ENCODE measurements at places on chromosomes 1 and 21. TPM values are rescaled to one million over a fixed set of nuclear protein-coding genes. Genes with fewer than 3 reads are reported as not detected.

DNA sequence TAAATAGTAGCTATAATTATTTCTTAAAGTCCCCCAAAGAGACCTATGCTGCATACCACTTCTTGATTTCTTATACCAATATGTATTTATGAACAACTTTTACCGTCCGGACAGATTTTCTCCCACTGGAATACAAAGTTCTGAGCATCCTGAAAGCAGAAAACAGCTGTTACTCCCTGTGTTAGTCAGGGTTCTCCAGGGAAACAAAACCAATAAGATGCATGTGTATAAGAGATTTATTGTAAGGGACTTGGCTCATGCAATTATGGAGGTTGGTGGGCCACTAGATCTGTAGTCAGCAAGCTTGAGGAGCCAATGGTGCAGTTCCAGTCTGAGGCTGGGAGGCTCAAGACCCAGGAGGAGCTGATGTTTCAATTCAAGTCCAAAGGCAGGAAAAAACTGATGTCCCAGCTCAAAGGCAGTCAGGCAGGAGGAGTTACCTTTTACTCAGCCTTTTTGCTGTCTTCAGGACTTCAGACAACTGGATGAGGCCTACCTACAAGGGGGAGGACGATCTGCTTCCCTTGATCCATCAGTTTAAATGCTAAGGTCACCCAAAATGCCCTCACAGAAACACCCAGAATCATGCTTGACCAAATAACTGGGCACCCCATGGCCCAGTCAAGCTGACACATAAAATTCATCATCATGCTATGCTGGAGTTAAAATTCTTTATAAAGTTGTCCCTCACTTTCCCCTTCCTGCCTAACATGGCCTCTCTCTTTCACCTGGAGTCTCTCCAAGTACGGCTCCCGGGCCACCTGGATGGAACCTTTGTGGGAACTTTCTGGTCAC, 24.3 kb upstream of the ATF3 start:
- no peak for DNase-seq

Gene CYP4A11
- not detected for total RNA-seq

DNA sequence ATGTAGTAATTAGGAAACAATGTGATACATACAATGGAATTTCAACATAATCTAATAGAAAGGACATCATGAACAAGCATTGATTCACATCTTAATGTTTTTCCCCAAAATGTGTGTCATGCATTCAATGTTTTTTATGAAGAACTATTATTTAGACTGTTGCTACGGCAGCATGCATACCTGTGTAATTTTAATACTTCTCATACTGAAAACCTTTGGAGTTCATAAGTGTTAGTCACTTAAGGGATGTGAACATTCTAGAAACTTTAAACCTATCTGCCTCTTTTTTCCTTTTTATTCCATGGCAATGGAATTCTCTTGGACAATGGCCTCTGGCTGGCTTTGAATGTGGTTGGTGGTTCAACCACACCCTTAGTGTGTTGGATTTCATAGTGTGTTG, 48.6 kb downstream of the TMPRSS15 start:
- DNase-seq = no peak

DNA sequence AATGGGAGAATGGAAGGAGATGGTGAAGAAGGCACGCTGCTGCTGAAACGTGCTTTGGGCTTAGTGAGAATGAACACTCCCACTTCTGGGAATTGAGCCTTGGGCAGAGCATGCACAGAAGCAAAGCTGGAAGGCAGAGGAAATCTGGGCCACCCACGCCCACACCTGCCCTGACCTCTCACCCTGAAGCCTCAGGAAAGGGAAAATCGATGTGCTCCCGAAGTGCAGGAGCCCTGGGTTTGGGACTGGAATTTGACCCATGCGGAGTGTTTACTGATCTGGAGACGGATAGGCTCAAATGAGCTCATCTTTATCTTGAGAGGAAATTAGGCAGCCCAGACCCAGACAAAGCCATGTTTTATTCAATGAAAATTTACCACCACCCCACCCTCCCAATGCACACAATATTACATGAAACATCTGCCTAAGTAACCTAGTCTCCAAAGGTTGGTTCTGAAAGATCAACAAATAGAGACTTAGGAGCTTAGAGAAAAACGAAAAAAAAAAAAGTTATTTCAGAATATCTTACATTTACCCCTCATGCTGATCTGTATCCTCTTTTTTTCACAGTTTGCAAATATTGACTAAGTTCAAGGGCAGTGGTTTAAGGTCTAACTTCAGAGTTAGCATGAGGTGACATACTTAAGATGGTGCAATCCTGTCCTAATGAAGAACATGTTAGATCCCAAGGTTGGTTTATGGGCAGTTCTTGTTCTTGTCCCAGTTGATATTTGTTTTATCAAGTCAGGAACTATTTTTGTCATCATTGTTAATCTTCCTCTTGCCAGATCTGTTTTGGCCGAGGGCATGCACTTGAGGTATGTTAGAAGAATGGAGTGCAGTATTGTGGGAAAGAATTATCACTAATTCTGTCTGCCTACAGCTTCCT, 63.0 kb downstream of the PROX1 start:
- DNase-seq = no peak

Gene ACOT11
- total RNA-seq = 8.9 TPM

Gene XCL1
- 1.3 TPM for total RNA-seq

DNA sequence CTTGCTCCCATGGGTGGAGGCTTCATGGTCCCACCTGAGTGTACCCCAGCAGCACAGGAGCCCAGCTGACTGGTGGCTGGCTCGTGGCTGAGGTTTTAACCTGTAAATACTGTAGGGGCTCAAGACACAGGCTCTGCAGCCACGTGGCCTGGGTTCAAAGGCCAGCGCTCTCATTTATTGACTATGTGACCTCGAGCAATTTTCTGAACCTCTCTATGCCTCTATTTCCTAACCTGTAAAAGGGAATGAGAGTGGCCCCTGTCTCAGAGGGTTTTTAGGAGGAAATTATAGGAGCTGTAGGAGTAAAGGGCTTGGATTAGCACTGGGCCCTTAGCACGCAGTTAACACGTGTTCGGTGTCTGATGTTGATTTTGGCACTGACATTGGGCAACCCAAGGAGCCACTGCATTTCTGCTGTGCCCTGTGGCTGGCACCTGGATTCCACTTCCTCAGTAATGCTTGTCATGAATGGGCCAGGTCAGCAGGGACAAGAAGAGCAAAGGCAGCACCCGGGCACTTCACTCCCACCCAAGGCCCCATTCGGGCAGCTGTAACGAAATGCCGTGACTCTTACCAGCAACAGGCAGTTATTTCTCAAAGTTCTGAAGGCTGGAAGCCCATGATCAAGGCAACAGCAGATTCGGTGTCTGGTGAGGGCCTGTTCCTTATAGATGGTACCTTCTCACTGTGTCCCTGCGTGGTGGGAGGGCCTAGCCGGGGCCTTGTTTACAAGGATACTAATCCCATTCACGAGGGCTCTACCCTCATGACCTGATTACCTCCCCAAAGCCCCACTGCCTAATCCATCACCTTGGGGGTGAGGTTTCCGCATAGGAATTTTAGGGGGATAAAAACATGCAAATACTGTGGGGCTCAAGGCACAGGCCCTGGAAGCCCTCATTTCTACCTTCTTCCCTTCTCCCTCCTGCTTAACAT, 25.2 kb downstream of the ARHGEF10L start:
- peak; percentile 85 for DNase-seq

Gene AGBL4
- total RNA-seq = 9.1 TPM

DNA sequence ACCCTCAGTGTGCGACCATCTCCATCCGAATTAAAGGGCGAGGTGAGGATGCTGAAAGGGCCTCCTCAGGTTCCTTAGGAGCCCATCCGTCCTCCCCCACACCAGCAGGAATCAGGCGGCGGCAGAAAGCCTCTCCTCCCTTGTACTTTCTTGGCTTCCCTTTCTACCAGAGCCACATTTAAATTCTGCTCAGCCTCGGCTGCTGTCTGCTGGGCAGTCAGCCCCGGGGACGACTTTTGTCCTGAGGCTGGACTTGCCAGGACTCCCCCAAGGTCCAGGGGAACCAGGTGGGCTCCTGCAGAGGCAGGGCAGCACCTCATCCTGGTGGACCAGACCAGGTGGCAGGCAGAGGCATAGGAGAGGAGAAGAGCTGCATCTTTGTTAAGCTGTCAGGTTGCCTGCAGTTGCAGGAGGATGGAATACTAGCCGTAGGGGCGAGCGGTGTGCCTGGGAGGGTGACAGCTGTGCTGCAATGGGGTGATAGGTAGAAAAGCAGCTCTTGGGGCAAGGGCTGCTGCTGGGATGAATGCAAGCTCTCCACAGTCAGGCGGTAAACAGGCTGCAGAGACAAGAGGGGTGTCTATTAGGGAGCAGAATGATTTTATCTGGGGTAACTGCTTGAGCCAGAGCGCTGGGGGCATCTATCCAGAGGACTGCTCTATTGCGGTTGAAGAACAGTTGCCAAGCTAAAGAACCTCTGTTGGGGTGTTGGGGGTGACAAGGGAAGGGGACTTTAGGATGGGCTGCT, 46.2 kb upstream of the WASF2 start:
- no peak for DNase-seq

GRCh38 chr1:39659110-39659509, 12.8 kb downstream of the NT5C1A start:
- no peak for DNase-seq

Gene UFC1
- 80.9 TPM for total RNA-seq

DNA sequence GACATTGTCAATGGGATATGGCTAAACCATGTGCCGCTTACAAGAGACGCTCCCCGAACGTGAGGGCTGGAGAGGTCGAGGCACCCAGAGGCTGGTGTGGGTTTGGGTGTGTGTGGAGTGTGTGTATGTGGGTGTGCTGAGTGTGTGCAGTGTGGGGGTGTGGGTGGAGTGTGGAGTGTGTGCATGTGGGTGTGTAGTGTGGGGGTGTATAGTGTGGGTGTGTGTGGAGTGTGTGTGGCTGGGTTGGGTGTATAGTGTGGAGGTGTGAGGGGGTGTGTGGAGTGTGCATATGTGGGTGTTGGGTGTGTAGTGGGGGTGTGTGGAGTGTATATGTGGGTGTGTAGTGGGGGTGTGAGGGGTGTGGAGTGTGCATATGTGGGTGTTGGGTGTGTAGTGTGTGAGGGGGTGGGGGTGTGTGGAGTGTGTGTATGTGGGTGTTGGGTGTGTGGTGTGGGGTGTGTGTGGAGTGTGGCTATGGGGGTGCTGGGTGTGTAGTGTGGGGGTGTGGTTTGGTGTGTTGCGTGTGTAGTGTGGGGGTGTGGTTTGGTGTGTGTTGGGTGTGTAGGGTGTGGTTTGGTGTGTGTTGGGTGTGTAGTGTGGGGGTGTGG, 42.2 kb downstream of the SLC19A1 start:
- no peak for DNase-seq

GRCh38 chr1:158425027-158425426, 1.0 kb downstream of the OR10K2 start:
- no peak for DNase-seq

GRCh38 chr1:186996816-186997215, 168.1 kb downstream of the PLA2G4A start:
- DNase-seq = no peak

GRCh38 chr1:175514387-175514953, 228.9 kb downstream of the TNR start:
- DNase-seq = peak; percentile 28

DNA sequence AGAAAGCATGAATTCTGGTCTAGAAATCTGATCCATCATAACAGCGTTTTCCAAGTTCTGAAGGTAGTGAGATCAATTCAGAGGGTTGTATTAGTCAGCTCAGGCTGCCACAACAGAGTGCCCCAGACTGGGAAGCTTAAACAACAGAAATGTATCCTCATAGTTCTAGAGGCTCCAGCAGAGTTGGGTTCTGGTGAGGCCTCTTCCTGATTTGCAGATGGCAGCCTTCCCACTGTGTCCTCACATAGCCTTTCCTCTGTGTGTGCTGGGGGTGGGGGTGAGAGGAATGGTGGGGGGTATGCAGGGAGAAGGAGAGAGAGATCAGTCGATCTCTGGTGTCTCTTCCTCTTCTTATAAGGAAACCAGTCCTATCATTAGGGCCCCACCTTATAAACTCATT, 15.1 kb downstream of the ZBTB8B start:
- DNase-seq = no peak

GRCh38 chr1:184930645-184931044, 43.7 kb downstream of the NIBAN1 start:
- DNase-seq = no peak

DNA sequence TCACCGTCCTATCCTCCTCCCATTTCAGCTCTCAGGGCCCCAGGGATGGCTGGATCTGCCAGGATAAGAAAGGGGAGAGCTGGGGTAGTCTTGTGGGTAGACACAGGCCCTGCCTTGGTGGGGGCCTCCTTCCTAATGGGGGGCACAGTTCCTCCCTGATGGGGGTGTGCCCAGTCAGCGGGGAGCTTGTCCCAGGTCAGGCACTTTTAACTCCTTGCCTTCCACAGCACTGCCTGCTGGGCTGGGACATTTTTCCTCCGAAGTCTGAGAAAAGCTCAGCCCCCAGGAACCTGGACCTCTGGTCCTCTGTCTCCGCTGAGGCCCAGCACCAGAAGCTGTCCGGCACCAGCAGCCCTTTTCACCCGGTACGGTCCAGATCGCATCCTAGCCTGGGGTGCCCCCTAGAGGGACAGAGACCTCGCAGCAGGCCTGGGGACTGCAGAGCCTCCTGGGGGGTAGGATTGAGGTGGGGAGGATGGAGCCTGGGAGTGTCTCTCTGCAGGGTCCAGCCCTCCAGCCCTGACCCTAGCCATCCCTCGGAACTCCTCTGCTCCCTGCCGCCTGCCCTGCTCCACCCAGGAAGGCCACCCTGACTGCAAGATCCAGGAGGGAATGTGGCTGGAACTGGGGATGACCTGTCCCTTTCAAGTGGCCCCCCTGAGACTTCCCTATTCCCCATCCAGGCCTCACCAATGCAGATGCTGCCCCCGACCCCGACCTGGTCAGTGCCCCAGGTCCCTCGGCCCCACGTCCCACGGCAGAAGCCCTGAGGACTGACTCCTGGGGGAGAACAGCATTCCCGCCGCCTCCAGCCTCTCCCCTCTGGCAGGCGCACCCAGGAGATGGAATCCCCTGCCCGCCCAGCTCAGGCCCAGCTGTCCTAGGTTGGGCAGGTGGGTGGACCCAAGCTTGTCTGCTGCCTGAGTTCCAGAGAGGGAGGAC, 12.0 kb downstream of the MIIP start:
- DNase-seq = peak; percentile 37

DNA sequence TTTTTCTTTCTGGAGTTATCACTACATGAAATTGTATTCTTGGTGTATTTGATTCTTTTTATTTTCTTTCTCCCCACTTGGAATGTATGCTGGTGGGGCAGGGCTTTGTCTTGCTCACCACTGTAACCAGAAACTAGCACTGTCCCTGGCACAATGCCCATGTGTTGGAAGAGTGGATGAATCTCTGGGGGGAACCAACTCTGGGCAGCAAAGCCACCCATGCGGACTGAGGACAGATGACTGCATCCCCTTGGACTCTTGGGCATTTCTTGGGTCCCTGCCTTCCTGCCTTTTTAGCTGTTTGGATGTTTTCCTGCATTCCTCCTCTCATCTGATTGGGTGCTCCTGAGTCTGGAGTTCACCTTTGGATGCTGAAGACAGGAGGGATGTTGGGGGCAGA, 6.1 kb downstream of the CYP4B1 start:
- DNase-seq = no peak

Gene SLAMF6
- total RNA-seq = 3.5 TPM

- DNase-seq = no peak
Measured at GRCh38 chr1:17944646-17945045, 163.0 kb upstream of the IGSF21 start.

GRCh38 chr1:42938645-42939615, 19.7 kb downstream of the SLC2A1 start:
- peak; percentile 74 for DNase-seq

- no peak for DNase-seq
Measured at GRCh38 chr1:206082831-206083695, 30.1 kb downstream of the RHEX start.

GRCh38 chr1:45221716-45222115, 15.3 kb upstream of the ZSWIM5 start:
- DNase-seq = no peak
